Lung (tissue), 17 donors: ENCODE measurements at places on chromosomes 16 and 17. TPM values are rescaled to one million over a fixed set of nuclear protein-coding genes. Genes with fewer than 3 reads are reported as not detected.

GRCh38 chr17:4326608-4327007 is 39.9 kb downstream of the UBE2G1 start:
- H3K4me3 ChIP-seq, result no peak overlapping the region
- no peaks in the 10 kb centered on the region for H3K27me3 ChIP-seq
- H3K27ac ChIP-seq, result no peak overlapping the region
- no peak for DNase-seq
- H3K36me3 ChIP-seq, result no peaks in the 10 kb centered on the region

The SLC38A8 gene
- total RNA-seq, result not detected

The CCL4L2 gene
- 10.7 TPM for total RNA-seq

- DNase-seq, result no peak
- H3K4me1 ChIP-seq, result no peaks in the 10 kb centered on the region
- no peak overlapping the region for H3K4me3 ChIP-seq
- H3K27me3 ChIP-seq, result no peaks in the 10 kb centered on the region
- no peak overlapping the region for H3K27ac ChIP-seq
Measured at GRCh38 chr17:3921502-3922319, 5.4 kb upstream of the P2RX1 start.

GRCh38 chr16:4639899-4640509 is 15.4 kb downstream of the MGRN1 start:
- H3K36me3 ChIP-seq, result no peaks in the 10 kb centered on the region
- no peaks in the 10 kb centered on the region for H3K4me1 ChIP-seq
- no peaks in the 10 kb centered on the region for H3K27me3 ChIP-seq
- no peak for DNase-seq
- no peak overlapping the region for H3K4me3 ChIP-seq

- no peaks in the 10 kb centered on the region for H3K4me1 ChIP-seq
- no peaks in the 10 kb centered on the region for H3K27me3 ChIP-seq
- no peak for DNase-seq
Measured at GRCh38 chr17:683040-683439, 31.6 kb downstream of the VPS53 start.

The CCDC154 gene
- 1.3 TPM for total RNA-seq

GRCh38 chr16:11114366-11115164 is 141.4 kb downstream of the SOCS1 start:
- no peak overlapping the region for H3K4me3 ChIP-seq
- DNase-seq, result no peak
- peaks cover 3% of the 10 kb centered on the region for H3K4me1 ChIP-seq
- peak overlapping the region; percentile 20 for H3K27ac ChIP-seq

- no peaks in the 10 kb centered on the region for H3K36me3 ChIP-seq
- no peak overlapping the region for H3K27ac ChIP-seq
- H3K4me1 ChIP-seq, result peaks cover 8% of the 10 kb centered on the region
- no peak for DNase-seq
- H3K27me3 ChIP-seq, result no peaks in the 10 kb centered on the region
Measured at GRCh38 chr17:79946352-79947231, 89.1 kb downstream of the TBC1D16 start.

The SRL gene
- total RNA-seq, result 2.1 TPM

DNA sequence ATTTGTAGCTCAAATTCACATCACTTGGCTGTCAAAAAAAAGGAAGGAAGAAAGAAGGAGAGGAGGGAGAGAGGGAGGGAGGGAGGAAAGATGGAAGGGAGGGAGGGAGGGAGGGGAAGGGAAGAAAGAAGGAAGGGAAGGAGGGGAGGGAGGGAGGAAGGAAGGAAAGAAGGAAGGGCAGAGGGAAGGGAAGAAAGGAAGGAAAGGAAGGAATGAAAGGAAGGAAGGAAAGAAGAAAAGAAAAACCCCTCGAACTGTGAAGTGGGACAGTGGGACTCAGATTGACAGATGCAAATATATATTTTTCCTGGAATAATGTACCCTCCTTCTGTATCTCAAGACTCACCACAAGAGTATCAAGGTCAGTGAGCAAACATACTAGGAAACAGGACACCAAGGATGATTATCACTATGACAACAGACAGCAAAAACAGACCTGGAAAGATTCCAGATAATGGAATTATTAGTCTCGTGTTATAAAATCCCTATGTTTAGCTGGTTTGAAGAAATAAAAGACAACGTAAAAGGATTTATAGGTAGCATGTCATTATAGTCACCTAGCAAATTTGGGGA is 24.2 kb upstream of the ABCA3 start:
- H3K27me3 ChIP-seq, result no peaks in the 10 kb centered on the region
- no peaks in the 10 kb centered on the region for H3K36me3 ChIP-seq
- no peak for DNase-seq
- no peaks in the 10 kb centered on the region for H3K4me1 ChIP-seq
- H3K27ac ChIP-seq, result no peak overlapping the region
- no peak overlapping the region for H3K4me3 ChIP-seq

The SLC2A4 gene
- total RNA-seq, result 1.2 TPM

- DNase-seq, result peak; percentile 1
- H3K27ac ChIP-seq, result no peak overlapping the region
- H3K36me3 ChIP-seq, result no peaks in the 10 kb centered on the region
Measured at GRCh38 chr16:9138021-9138680, 46.7 kb downstream of the HAPSTR1 start.

DNA sequence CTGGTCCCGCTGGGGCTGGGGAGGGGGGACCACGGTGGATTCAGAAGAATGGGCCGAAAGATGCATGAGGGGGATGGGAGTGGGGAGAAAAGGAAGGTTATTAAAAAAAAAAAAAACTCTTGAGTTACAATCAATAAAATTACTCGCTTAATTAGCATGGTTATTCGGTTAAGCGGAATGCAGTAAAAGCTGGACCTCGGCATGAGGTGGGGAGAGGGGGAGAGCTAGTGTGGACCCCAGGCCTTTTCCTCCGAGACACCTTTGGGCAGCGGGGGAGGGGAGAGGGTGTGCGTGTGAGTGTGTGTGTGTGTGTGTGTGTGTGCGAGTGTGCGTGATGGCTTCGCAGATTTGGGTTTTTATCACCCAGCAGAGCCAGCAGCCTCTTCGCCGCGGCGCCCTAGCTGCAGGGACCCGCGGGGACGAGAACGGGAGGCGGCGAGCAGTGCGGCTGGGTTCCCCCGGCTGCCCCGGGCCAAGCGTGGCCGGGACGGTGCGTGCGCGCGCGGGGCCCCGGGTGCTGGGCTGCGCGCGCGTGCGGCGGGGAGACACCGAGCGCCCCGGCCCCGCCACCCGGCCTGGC is 3.7 kb downstream of the BAHCC1 start:
- H3K4me1 ChIP-seq, result peaks cover 18% of the 10 kb centered on the region
- H3K27ac ChIP-seq, result peak overlapping the region; percentile 81
- no peaks in the 10 kb centered on the region for H3K36me3 ChIP-seq
- DNase-seq, result peak; percentile 42
- H3K4me3 ChIP-seq, result peak overlapping the region; percentile 35
- no peaks in the 10 kb centered on the region for H3K27me3 ChIP-seq

- H3K4me1 ChIP-seq, result no peaks in the 10 kb centered on the region
- H3K27me3 ChIP-seq, result no peaks in the 10 kb centered on the region
- H3K4me3 ChIP-seq, result no peak overlapping the region
- no peak overlapping the region for H3K27ac ChIP-seq
- DNase-seq, result no peak
- H3K36me3 ChIP-seq, result no peaks in the 10 kb centered on the region
Measured at GRCh38 chr17:79573196-79573896, 37.5 kb downstream of the RBFOX3 start.

DNA sequence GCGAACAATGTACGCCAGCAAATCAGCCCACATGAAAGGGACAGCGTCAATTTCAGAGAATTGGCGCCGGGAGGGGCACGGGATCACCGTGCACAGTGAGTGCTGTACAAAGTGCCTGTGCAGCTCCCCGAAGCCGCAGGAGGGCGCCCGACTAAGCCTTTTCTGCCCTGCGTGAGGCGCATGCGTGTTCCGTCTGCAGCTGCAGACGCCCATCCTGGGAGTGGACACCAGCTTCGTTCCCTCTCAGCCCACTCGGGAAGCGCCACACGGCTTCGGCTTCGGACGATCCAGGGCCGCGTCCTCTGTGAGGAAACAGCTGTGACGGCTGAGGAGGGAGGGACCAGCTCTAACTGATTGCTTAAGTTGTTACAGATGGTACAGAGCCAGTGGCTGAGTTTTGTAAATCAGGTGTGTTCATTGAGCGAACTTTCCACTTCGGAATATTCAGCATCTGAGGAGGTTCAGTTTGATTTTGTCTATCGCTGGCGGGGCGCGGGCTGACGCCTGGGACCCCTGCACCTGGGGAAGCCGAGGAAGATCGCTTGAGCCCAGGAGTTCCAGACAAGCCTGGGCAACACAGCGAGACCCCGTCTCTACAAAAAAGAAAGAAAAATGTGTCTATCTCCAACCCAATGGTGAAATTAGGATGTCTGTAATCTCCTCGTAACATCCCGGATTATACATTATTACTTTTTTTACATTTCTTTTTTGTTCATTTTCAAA is 15.4 kb upstream of the ZNF287 start:
- H3K27me3 ChIP-seq, result no peaks in the 10 kb centered on the region
- DNase-seq, result peak; percentile 95
- peak overlapping the region; percentile 21 for H3K27ac ChIP-seq
- H3K4me3 ChIP-seq, result peak overlapping the region; percentile 2
- H3K4me1 ChIP-seq, result no peaks in the 10 kb centered on the region

- no peaks in the 10 kb centered on the region for H3K27me3 ChIP-seq
- H3K4me1 ChIP-seq, result no peaks in the 10 kb centered on the region
- no peak overlapping the region for H3K4me3 ChIP-seq
- no peaks in the 10 kb centered on the region for H3K36me3 ChIP-seq
- DNase-seq, result no peak
Measured at GRCh38 chr17:57340160-57340981, 84.0 kb downstream of the MSI2 start.

The ITGAD gene
- 1.5 TPM for total RNA-seq

DNA sequence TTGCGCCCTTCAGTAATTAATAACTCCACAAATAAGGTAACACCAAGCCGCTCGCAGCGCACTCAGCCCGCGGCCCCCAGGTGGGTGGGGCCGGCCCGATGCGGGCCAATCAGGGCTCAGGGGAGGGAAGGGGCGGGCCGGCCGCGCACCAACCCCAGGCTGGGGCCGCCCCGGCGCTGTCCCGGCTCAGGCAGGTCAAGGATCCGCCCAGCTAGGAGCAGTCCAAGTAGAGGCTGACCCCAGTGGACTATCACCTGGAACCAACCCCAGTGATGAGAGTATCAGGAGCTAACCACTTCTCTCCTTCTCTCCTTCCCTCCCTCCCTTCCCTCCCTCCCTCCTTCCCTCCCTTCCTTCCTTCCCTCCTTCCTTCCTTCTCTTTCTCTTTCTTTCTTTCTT is 110.8 kb downstream of the C16orf78 start:
- H3K4me3 ChIP-seq, result no peak overlapping the region
- no peaks in the 10 kb centered on the region for H3K4me1 ChIP-seq
- H3K27ac ChIP-seq, result no peak overlapping the region
- no peaks in the 10 kb centered on the region for H3K27me3 ChIP-seq
- no peaks in the 10 kb centered on the region for H3K36me3 ChIP-seq
- peak; percentile 60 for DNase-seq

DNA sequence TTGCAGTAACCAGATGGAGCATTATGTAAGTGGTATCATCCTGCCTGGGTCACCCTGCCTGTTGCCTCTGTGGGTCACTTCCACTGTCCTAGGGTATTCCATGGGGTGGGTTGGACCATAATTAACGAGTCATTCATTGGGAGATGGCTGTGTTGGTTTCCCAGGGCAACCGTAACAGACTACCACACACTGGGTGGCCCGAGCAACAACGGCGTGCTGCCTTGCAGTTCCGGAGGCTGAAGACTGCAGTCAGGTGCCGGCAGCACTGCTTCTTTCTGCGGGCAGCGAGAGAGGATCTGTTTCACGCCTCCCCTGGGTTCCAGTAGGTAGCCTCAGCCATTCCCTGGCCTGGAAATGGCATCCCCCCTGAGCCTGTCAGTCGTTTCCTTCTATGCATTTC is 28.9 kb upstream of the CMIP start:
- no peaks in the 10 kb centered on the region for H3K4me1 ChIP-seq
- no peak overlapping the region for H3K4me3 ChIP-seq
- no peak for DNase-seq
- no peak overlapping the region for H3K27ac ChIP-seq

The PRR15L gene
- total RNA-seq, result 86.9 TPM

DNA sequence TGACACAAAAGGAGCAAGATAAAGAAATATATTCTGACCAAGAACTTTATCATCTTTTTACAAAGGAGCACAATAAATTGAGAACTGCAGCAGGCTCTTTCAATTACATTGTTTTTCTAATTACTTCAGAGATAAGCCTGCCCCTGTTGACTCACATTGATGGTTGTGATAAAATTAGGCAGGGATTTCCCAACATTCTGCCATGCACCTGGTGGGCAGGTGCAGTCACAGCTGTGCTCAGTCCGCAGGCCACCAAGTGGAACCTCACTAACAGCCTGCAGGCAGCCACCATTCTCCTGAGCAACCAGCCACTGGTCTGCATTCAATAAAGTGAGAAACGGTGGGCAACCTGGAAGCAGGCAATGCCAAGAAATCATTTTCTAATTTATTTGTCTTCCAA is 5.1 kb downstream of the FANCA start:
- H3K4me1 ChIP-seq, result no peaks in the 10 kb centered on the region
- no peaks in the 10 kb centered on the region for H3K27me3 ChIP-seq
- no peak overlapping the region for H3K27ac ChIP-seq
- H3K36me3 ChIP-seq, result peaks cover 8% of the 10 kb centered on the region

- H3K36me3 ChIP-seq, result no peaks in the 10 kb centered on the region
- DNase-seq, result no peak
- H3K4me3 ChIP-seq, result no peak overlapping the region
- H3K27ac ChIP-seq, result no peak overlapping the region
Measured at GRCh38 chr17:71521724-71522123, 599.1 kb upstream of the SOX9 start.

The SEZ6L2 gene
- total RNA-seq, result 19.2 TPM

The PTX4 gene
- 0.31 TPM for total RNA-seq

DNA sequence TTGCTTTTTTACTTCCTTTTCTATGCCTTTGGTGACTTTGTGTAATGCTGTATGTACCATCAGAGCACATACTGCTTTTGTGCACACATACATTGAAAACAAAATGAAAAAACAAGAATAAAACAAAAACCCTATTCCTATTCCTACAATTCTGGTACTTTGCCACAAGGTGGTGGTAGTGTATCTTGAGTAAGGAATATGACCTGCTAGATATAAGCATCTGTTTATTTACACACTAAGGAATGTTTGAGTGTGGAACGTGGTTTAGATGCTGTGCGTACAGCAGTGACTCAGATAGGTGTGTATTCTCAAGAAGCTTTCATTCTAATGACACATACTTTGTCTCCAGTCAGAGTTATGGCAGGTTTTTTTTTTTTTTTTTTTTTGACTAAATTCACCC is 606.2 kb downstream of the WWOX start:
- no peak overlapping the region for H3K27ac ChIP-seq
- H3K4me1 ChIP-seq, result no peaks in the 10 kb centered on the region
- no peaks in the 10 kb centered on the region for H3K27me3 ChIP-seq
- H3K4me3 ChIP-seq, result no peak overlapping the region
